ENCODE measurements at places on chromosomes 4 and X.

DNA sequence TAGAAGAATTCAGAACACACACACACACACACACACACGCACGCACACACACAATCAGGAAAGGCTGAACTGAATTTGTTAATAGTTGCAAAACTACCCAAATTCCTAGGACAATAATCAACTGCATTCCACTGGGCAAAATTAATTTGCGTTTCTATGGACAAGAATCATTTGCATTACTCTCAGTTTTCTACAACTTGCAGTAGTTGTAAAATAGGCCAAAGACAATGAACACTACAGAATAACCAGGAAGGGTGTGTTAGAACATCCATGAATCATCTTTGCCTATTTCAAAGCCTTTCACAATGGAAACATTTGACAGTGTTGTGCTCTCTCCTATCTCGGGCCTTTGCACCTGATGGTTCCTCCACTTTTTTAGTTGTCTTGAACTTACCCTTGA lies 77.1 kb upstream of the IGFBP7 start:
- no peak for DNase-seq

- DNase-seq, result no peak
These were observed 55.4 kb downstream of the UGT2B4 start for GRCh38 chr4:69440308-69440707.

- DNase-seq, result no peak
These were observed 83.7 kb downstream of the ZNF330 start for GRCh38 chr4:141304346-141304745.

DNA sequence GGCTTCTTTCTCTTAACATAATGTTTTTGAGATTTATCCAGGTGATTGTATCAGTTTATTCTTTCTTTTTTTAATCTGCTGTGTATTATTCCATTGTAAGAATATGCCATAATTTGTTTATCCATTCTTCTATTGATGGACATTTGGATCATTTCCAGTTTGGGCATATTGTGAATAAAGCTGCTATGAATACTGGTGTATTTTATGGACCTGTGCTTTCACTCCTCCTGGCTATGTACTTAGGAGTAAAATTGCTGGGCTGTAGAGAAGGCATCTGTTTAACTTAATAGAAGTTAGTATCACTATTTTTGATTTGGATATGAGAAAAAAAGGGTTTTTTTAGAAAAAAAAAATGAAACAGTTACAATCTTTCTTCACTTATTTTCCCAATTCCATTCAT lies 50.0 kb upstream of the FAM9C start:
- no peak for DNase-seq

GRCh38 chr4:39497909-39498726 lies 29.1 kb downstream of the UGDH start:
- no peak for DNase-seq

GRCh38 chr4:186557061-186557460 lies 1.7 kb upstream of the MTNR1A start:
- DNase-seq, result no peak
